Activated naive CD4-positive, alpha-beta T cell treated with anti-CD3 and anti-CD28 coated beads, Interleukin-2, amount 10 ng/mL, durations not matched to agents 7 days and 5 days (primary cell): ENCODE measurements at places on chromosomes 13 and 19.
A peak's percentile ranks its signal among the peaks of the same experiment; 100 is the strongest.

- H3K36me3 ChIP-seq: no peaks in the 10 kb centered on the region
- H3K27me3 ChIP-seq: no peaks in the 10 kb centered on the region
- H3K27ac ChIP-seq: no peak overlapping the region
- no peak overlapping the region for H3K4me3 ChIP-seq
- DNase-seq: no peak
Observed at GRCh38 chr13:47433461-47434005, 536.7 kb upstream of the HTR2A start.

GRCh38 chr19:18147396-18147795, 5.6 kb upstream of the PIK3R2 start:
- H3K4me3 ChIP-seq: no peak overlapping the region
- no peak for DNase-seq
- H3K27me3 ChIP-seq: no peaks in the 10 kb centered on the region

DNA sequence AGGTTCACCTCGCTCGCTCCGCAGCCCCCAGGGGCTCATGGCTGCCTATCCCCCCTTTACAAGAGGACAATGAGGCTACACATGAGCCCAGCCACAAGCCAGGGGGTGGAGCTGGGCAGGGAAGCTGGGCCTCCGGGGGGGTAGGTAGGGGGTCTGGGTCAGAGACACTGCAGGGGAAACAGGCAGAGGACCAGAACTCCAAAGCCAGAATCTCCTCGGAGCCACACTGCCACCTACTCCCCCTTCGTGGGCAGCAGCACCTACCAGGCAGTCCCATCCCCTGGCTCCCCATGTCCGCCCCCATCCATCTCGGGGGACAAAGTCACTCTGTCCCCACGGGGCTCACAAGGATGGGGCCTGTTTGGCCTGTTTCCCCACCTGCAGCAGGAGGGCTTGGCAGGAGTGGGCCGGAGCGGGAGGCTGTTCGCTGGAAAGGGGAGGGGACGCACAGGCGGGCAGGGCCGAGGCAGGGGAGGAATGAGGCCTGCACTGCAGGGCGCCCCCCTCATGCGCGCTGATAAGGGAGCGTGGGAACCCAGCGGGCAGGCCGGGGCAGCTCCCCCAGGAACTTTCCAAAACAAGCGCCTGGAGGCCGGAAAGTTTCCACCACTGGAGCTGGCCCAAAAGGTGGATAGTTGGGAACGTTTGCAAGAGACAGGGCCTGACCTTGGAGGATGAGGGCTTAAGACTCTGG, 545 bp upstream of the ISYNA1 start:
- H3K36me3 ChIP-seq: peaks cover 15% of the 10 kb centered on the region
- H3K4me3 ChIP-seq: no peak overlapping the region
- peaks cover 34% of the 10 kb centered on the region for H3K4me1 ChIP-seq
- no peak for DNase-seq

DNA sequence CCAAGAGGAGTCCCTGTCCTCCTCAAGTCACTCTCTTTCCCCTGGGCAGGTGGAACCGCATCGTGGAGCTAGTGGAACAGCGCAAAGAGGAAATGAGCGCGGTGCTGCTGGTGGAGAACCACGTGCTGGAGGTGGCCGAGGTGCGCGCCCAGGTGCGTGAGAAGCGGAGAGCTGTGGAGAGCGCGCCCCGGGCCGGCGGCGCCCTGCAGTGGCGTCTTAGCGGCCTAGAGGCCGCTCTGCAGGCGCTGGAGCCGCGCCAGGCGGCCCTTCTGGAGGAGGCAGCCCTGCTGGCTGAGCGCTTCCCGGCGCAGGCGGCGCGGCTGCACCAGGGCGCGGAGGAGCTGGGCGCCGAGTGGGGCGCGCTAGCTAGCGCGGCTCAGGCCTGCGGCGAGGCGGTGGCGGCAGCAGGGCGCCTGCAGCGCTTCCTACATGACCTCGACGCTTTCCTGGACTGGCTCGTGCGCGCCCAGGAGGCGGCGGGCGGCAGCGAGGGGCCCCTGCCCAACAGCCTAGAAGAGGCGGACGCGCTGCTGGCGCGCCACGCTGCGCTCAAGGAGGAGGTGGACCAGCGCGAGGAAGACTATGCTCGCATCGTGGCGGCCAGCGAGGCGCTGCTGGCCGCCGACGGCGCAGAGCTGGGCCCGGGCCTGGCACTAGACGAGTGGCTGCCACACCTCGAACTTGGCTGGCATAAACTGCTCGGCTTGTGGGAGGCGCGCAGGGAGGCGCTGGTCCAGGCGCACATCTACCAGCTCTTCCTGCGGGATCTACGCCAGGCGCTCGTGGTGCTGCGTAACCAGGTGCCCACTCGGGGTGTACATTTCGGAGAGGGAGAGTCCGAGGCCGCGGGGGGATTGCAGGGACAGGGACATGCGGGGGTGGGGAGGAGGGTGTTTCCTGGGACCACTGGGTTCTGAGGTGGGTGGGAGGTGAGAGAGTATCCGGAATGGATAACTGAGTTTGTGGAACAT, 52.8 kb downstream of the SPTBN4 start:
- H3K4me3 ChIP-seq: no peak overlapping the region
- peaks cover 3% of the 10 kb centered on the region for H3K4me1 ChIP-seq
- no peak for DNase-seq
- H3K27me3 ChIP-seq: peaks cover 67% of the 10 kb centered on the region

GRCh38 chr13:45773236-45773635, 71.1 kb downstream of the CBY2 start:
- peaks cover 2% of the 10 kb centered on the region for H3K4me1 ChIP-seq
- H3K4me3 ChIP-seq: no peak overlapping the region
- H3K27ac ChIP-seq: no peak overlapping the region
- H3K27me3 ChIP-seq: peaks cover 12% of the 10 kb centered on the region
- H3K36me3 ChIP-seq: no peaks in the 10 kb centered on the region

- peaks cover 3% of the 10 kb centered on the region for H3K36me3 ChIP-seq
- H3K27me3 ChIP-seq: no peaks in the 10 kb centered on the region
- H3K4me1 ChIP-seq: peaks cover 72% of the 10 kb centered on the region
Observed at GRCh38 chr19:35645680-35646511, 2.2 kb upstream of the COX6B1 start.

DNA sequence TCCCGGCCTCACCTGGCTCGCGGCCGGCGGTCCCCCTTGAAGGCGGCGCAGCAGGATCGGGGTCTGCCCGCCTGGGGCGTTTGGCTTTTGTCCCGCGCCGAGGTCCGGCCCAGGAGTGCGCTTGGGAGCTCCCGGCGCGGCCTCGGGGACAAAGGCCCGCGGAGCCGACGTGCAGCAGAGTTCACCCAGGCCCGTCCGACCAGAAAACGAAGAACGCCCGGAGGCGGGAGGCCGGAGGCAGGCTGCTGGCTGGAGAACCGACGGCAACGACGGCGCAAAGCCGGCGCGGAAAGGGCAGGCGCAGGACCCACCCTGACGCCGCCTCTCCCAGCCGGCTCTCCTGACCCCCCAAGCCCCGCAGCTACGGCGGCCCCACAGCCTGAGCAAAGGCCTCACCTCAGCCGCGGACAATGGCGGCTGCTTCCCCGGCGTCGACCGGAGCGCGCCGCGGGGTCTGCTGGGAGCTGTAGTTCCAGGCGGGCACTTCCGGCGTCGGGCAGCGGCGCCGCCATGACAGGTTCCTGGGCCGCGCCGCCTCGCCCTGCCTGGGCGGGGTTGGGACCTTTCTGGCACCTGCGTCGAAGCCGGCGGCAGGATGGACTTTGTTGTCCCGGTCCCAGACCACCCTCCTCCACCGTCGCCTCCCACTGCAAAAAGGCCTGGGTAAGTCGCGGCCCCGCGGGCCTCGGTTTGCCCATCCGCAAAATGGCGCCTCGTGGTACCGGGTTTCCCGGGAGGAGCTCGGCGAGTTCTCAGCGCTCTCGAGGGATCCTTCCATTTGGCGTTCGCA, at the start of gene ZNF606:
Gene ZNF606, minus strand, starts transcription at position 437 of the 790 bp plus-strand sequence. CDS start 1,501 bp downstream, outside the sequence.
- H3K27me3 ChIP-seq: no peaks in the 10 kb centered on the region
- H3K27ac ChIP-seq: peak within 1 kb of the TSS; percentile 88
- H3K4me3 ChIP-seq: peak within 1 kb of the TSS; percentile 80
- DNase-seq: peak; percentile 89

- H3K27ac ChIP-seq: no peak overlapping the region
- no peak overlapping the region for H3K4me3 ChIP-seq
- no peak for DNase-seq
- H3K4me1 ChIP-seq: peaks cover 8% of the 10 kb centered on the region
- peaks cover 43% of the 10 kb centered on the region for H3K27me3 ChIP-seq
Observed at GRCh38 chr19:53898636-53899341, 10.3 kb upstream of the CACNG7 start.

- no peaks in the 10 kb centered on the region for H3K4me1 ChIP-seq
- H3K36me3 ChIP-seq: no peaks in the 10 kb centered on the region
- no peak overlapping the region for H3K4me3 ChIP-seq
- no peak overlapping the region for H3K27ac ChIP-seq
Observed at GRCh38 chr13:76522083-76522755, 364.0 kb downstream of the KCTD12 start.

- H3K36me3 ChIP-seq: peaks cover 22% of the 10 kb centered on the region
- no peaks in the 10 kb centered on the region for H3K27me3 ChIP-seq
- no peak for DNase-seq
- H3K27ac ChIP-seq: no peak overlapping the region
- H3K4me1 ChIP-seq: no peaks in the 10 kb centered on the region
- no peak overlapping the region for H3K4me3 ChIP-seq
Observed at GRCh38 chr13:52669677-52670076, 17.0 kb downstream of the SUGT1 start.

- no peak overlapping the region for H3K27ac ChIP-seq
- no peak overlapping the region for H3K4me3 ChIP-seq
- no peaks in the 10 kb centered on the region for H3K4me1 ChIP-seq
- no peaks in the 10 kb centered on the region for H3K36me3 ChIP-seq
Observed at GRCh38 chr13:72617951-72618350, 109.5 kb downstream of the MZT1 start.

- no peak for DNase-seq
- H3K4me1 ChIP-seq: peaks cover 6% of the 10 kb centered on the region
- peaks cover 3% of the 10 kb centered on the region for H3K36me3 ChIP-seq
- H3K4me3 ChIP-seq: no peak overlapping the region
- H3K27me3 ChIP-seq: no peaks in the 10 kb centered on the region
Observed at GRCh38 chr13:45196096-45196495, 4.7 kb downstream of the KCTD4 start.

DNA sequence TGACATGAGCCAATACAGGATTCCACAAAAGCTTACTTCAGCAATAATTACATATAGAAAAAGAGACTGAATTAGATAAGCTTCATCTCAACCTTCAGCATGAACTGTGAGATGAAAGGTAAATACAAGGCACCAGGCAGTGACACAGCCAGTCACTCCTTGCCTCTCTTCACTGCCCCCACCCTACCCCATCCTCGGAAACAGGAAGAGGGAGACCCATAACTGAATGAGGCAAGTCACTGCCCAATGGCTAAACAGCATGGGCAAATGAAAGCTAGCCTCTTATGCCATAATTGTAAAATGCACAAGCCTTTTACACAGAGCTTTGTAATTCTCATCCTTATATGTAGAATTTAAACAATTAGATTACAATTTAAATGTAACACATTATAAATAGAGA, 1.7 kb downstream of the ZNF160 start:
- H3K27ac ChIP-seq: peak overlapping the region; percentile 93
- DNase-seq: peak; percentile 33
- H3K27me3 ChIP-seq: no peaks in the 10 kb centered on the region

- no peak for DNase-seq
- no peak overlapping the region for H3K27ac ChIP-seq
- no peaks in the 10 kb centered on the region for H3K4me1 ChIP-seq
- H3K36me3 ChIP-seq: no peaks in the 10 kb centered on the region
- peaks cover 8% of the 10 kb centered on the region for H3K27me3 ChIP-seq
Observed at GRCh38 chr13:60282708-60283107, 114.3 kb upstream of the TDRD3 start.

- DNase-seq: no peak
- H3K27ac ChIP-seq: no peak overlapping the region
- H3K36me3 ChIP-seq: peaks cover 3% of the 10 kb centered on the region
- H3K4me3 ChIP-seq: no peak overlapping the region
- H3K4me1 ChIP-seq: no peaks in the 10 kb centered on the region
- H3K27me3 ChIP-seq: no peaks in the 10 kb centered on the region
Observed at GRCh38 chr19:56291867-56292266, 19.3 kb downstream of the EDDM13 start.

DNA sequence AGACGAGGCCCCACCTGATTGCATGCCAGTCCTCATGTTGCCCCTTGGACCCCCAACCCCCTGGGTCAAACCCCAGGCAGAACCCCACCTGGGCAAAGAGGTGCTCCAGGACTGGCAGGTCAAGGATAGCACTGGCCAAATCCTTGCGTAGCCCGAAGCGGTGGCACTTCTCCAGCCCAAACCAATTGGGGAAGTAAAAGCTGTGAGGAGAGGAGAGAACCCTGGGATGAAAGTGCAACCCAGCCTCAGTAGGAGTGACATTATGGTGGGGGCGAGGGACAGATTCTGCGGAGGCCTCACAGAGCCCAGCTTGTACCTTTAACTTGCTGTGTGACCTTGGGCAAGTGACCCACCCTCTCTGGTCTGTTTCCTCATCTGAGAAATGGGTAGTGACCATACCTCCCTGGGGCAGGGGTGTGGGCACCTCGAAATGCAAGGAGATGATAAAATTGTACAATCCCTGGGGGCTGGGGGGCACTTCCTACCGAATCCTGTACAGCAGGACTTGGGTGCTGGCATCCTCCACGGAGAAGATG, 4.4 kb downstream of the JAK3 start:
- H3K27ac ChIP-seq: no peak overlapping the region
- peaks cover 51% of the 10 kb centered on the region for H3K4me1 ChIP-seq
- H3K4me3 ChIP-seq: no peak overlapping the region
- DNase-seq: no peak

DNA sequence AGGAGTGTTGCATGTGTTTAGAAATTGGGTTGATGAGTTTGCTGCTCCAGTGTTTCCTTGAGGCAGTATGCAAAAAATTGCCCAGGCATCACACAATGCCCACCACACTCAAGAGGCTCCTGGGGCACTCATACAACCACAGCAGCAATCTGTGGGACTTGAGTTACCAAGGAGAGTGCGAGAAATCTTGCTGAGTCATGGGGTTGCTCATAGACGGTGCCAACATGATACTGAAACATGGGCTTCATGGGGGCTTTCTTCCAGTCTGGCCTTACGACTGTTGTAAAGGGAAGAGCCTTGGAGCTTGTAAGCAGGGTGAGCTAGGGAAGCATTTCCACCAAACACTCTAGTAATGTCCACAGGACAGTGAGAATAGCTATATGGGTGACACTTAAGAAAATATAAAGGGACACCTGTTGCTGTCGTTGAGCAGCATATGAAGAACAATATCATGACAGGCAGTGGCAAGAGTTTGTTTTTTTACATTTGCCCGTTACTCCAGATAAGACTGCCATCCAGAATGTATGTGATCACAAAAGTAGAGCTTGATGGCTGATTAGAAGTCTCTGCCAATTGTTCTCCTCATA, 1237.4 kb downstream of the UQCRFS1 start:
- H3K27ac ChIP-seq: no peak overlapping the region
- H3K36me3 ChIP-seq: no peaks in the 10 kb centered on the region
- H3K4me1 ChIP-seq: no peaks in the 10 kb centered on the region
- no peak for DNase-seq
